ENCODE measurements at places on chromosomes 3 and 15. TPM values are rescaled to one million over a fixed set of nuclear protein-coding genes. Genes with fewer than 3 reads are reported as not detected.

TP63 gene
- 0.33 TPM for total RNA-seq

ZSCAN29 gene
- 20.8 TPM for total RNA-seq

KBTBD13 gene
- total RNA-seq = not detected

GRCh38 chr3:158731938-158732855, at the start of gene RARRES1:
Gene RARRES1 (minus strand): TSS chr3:158732457. CDS start chr3:158732415, 42 bp downstream.
- peaks cover 15% of the 10 kb centered on the region for H3K4me1 ChIP-seq
- peak; percentile 71 for DNase-seq
- peak within 1 kb of the TSS; percentile 41 for H3K4me3 ChIP-seq
- H3K36me3 ChIP-seq = peaks cover 11% of the 10 kb centered on the region

DNA sequence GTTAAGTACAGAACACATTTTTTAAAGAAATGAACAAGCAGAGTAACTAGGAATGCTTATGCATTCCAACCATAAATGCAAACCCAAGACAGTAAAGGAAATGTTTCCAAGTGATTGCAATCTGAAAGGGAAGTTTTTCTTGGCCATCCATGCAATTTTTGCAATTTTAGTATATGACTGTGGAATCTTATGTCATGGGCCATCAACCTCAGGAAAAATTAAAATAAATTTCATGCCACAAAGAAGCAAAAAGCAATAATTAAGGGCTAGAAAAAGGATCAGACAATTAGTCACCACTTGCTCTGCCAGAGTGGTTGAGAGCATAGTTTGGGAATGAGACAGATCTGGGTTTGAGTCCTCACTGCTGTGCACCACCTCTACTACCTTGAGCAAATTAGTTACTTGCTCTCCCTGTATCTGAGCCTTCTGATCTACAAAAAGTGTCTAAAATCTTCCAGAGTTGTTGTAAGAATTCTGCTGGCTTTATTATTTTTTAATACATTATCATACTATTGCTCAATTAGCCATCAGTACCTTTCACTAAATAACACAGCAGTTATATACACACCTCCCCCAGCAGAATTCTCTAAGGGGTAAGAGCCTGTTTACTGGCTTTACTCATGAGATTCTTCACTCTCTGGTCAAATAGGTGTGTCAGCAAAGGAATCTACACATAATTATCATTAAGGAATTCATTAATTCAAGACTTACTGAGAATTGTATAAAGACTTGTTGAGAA, 49.7 kb upstream of the FBN1 start:
- no peaks in the 10 kb centered on the region for H3K4me1 ChIP-seq
- H3K27ac ChIP-seq = no peak overlapping the region
- no peak for DNase-seq
- no peaks in the 10 kb centered on the region for H3K36me3 ChIP-seq
